ENCODE measurements at places on chromosomes 2 and 18.

GRCh38 chr2:19171409-19171808 is 187.0 kb downstream of the OSR1 start:
- no peak for DNase-seq

DNA sequence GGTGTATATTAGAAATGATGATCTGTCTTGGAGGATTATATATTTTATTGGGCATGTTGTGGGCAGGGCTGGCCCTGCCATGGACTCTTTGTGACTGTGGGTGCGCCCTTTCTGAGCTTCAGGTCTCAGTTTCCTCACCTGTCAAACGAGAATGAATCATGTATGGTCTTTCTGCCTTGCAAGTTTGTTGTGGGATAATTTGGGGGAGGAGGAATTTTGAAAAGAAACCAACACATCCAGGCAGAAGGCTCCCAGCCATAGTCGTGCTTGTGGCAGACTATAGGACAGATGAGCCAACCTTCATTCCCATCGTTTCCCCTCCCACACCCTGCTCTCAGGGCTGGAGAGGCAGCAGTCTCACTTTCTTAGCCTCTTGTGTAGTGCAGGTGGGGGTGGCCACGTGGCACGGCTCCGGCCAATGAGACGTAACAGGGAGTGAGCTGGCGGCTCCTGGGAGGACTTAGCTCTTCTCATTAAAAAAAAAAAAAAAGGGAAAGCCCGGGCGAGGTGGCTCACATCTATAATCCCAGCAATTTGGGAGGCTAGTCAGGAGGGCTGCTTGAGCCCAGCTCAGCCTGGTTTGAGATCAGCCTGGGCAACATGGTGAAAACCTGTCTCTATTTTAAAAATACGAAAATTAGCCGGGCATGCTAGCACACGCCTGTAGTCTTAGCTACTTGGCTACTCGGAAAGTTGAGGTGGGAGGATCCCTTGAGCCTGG is 63.1 kb downstream of the RHOB start:
- DNase-seq, result no peak

DNA sequence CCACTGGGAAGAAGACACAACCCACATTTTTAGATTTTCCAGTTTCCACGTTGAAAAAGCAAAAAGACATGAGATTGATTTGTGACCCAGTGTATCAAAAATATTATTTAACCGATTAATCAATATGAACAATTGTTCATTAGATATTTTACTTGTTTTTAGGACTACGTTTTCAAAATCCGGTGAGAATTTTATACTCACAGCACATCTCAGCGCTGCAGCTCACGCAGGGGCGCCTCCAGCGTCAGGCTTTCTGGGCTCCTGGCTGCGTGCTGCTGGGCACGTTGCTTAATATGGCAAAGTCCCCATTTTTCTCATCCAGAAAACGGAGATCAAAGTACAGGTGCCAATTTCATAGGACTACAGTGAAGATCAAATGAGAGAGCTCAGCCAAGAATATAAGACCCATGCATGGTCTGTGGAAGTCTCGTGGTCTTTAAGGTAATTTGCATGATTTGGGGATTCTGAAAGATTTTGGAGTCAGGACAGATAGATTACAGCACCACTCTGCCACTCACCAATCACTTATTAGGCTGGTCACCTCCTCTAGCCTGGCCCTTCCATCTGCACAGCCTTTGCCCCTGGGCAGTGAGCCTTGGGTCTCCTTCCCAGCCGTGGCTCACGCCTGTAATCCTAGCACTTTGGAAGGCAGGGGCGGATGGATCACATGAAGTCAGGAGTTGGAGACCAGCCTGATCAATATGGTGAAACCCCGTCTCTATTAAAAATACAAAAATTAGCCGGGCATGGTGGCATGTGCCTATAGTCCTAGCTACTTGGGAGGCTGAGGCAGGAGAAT is 36.2 kb downstream of the PTPN18 start:
- DNase-seq, result no peak

DNA sequence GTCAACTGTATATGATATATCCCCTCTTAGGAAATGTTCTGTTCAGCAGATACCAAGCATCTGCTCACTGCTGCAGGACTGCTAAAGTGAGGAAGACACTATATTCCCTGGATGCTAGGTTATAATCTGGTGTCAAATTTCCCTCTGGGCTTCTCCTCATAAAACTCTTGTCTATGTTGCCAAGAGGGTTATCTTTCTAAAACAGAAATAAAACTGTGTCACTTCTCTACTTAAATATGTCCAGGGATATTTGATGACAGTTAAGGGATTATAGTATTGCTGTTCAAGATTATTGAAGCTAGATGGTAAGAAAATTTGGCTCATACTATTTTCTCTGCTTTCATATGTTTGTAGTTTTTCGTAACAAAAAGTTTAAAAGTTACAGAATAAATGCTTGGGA is 30.5 kb upstream of the SNRNP27 start:
- DNase-seq, result no peak

DNA sequence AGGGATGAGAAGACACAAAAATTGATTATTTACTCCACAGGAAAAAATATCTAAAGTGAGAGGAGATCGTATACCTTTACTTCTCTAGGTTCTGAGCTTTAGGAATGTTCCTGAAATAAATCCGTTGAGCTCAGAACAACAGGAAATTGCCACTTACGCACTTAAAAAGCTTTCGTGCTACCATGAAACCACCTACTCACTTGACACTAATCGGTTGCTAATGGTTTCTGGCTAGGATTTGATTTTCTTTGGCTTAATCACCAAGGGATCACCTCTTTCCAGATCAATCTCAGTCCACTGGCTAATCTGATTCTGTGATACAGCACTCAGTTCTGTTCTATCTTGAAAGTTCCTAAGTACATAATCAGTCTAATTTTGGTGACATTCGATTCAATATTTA is 419.6 kb downstream of the DLGAP1 start:
- DNase-seq, result no peak

GRCh38 chr2:230793572-230794359 is 71.0 kb upstream of the ITM2C start:
- peak; percentile 36 for DNase-seq

DNA sequence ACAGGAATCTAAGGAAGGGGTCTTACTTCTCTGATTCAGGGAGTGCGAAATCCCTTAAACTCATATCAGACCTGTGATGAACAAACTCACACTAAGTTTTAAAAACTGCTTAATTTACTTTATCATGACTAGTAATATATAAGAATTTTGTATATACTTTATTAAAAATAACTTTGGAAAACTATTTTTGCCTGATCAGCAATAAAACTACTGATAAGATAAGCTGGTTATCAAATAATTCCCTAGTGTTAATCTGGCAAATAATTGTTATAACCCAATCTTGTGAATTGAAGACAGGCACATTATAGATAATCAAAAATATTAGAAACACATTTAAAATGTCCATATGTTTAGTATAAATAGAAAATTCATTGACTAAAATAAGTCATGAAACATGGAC is 23.7 kb upstream of the DSC3 start:
- DNase-seq, result no peak

GRCh38 chr2:126915903-126916302 is 17.2 kb downstream of the TEX51 start:
- DNase-seq, result no peak

GRCh38 chr2:156565066-156565710 is 129.0 kb downstream of the GPD2 start:
- no peak for DNase-seq

DNA sequence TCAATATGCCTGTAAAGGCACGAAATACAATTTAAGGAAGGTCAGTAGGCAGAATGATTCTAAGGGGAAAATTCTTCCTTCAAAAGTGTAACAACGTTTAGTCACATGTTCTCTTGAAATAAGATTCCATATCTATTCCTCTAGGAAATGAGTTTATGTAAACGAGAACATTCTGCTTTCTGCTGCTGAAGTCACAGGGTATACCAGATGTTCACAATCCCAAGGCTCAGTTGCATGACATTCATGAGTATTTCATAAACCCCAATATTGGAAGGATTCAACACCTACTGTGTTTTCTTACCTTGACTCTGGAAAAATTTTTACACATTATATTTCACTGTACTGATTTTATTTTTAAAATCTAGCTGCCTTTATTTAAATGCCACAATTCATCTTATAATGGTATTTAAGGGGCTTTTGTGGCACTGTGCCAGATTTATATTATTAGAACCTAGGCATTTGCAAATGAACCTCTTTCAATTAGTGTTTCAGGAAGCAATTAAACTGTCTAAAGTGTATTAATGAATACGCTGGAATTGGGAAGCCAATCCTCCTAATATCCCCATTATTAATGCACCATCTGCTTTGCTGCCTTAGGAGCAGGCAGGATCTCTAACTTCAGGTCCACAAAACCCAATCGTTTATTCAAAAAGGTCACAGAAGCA is 542.6 kb upstream of the KLHL29 start:
- DNase-seq, result no peak

GRCh38 chr2:98726735-98727368 is 4.1 kb downstream of the MGAT4A start:
- no peak for DNase-seq

GRCh38 chr2:229201521-229201920 is 69.6 kb downstream of the PID1 start:
- no peak for DNase-seq

DNA sequence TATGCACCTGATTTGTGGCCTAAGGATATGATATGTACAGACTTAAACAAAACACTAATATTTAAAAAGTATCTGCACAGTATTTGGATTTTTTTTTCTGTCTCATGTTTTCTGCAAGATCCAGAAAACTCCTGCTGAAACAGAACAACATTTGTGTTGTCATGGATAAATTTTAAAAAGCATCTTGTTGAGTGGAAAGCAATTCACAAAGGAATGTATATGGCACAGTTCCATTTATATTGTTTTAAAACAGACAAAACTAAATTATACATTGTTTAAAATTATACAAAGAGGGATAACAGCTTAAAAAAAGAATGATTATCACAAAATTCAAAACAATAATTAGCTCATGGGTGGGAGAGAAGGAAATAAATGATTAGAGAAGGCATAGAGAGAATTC is 193.5 kb downstream of the PPP1R1C start:
- no peak for DNase-seq

DNA sequence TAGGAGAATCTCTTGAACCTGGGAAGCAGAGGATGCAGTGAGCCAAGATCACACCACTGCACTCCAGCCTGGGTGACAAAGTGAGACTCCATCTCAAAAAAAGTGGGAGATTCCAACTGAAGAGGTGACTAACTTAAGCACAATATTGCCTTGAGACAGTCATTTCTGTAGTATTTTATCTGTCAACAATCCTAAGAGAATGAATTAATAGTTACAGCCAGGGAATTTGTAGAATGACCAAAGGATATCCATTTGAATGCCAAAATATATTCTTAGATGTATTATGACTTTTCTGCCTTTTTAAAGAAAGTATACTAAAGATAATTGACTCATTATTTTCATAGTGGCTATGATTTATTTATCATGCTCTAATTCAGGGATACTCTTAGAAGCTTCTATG is 40.7 kb upstream of the CCDC150 start:
- no peak for DNase-seq

GRCh38 chr18:2917259-2918047 is 70.6 kb downstream of the EMILIN2 start:
- DNase-seq, result no peak

GRCh38 chr2:154707994-154708575 is 9.6 kb downstream of the KCNJ3 start:
- no peak for DNase-seq
